GM13977 (cell line): ENCODE measurements at places on chromosomes 3 and 15.

DNA sequence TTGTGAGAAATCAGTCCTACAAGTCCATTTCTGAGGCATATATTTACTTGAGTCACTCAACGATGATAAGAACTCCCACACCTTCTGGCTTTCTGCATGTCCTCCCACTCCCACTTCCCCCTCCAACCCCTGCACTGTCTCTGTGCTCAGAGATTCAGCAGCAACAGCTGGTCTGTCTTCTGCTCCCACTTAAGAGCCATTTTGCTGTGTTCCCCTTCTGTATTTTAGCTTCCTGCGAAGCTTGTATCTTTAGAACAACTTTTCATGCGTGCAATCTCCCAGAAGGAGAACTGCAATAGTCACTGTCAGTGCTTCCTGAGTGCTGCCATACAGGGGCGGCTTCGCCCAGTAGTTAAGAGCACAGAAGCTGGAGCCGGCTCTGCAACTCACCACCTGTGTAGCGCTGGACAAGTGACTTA is 90.0 kb upstream of the SPATA12 start:
- DNase-seq: peak; percentile 38

DNA sequence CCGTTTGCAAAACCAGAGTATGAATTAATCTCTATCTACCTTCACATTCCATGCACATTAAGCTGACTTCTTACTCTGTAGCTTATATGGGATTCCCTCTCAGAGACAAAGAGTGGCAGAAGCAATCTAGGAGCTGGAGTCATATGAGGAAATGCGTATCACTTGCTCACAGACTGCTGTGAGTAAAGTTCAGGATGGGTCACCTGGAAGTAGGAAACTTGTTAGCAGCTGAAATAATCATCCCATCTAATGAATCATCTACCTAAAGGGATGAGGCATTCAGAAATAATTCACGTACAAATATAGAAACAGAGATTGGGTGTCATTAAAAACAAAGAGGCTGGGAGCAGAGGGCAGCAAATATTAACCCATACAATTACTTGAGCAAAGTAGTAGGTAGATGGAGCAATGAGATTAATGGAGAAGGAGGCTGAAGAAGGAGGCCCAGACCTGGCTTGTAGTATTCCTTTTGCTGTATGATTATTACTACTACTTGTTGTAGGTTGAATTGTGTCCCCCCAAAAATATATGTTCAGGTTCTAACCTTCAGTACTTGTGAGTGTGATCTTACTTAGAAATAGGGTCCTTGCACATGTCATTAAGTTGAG is 866.3 kb downstream of the ROBO2 start:
- DNase-seq: no peak

GRCh38 chr3:181581656-181582055 is 130.1 kb upstream of the SOX2 start:
- no peak for DNase-seq

GRCh38 chr3:46516521-46516920 is 18.7 kb downstream of the RTP3 start:
- no peak for DNase-seq

DNA sequence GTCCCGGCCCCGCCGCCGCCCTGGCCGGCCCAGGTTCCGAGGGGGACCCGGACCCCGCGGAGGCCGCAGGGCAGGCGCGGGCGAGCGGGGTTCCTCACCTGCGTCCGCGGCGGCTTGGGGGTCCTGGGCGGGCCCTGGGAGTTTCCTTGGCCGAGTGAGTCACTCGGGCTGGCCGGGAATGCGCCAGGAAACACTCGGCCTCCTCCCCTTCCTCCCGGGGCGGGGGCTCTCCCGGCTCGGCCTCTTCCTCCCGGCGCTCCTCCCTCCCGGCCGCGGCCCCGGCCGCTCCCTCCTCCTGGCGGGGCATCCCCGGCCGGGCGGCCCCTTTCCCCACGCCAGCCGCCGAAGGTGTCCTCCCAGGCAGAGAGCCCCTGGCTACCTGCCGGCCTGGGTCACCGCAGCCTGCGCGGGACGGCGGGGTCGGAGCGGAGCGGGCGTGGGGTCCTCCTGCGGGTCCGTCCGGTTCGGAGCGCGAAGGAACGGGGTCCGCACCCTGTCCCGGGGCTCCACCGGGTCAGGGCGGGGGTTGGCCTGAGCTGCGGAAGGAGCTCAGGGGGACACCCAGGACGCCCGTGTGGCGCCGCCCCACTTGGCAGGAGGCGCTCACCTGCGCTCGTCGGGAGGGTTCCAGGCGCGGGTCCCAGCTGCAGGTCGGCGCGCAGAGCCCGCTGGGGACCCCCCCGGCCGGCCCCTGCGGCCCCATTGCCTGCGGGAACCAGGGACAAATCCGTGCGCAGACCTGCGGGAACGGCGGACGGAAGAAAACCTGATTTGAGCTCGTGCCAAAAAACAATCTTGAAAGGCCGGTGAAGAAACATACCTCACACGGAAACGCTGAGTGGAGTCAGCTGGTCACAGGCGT is at the start of gene CYFIP1:
TSS of gene CYFIP1 (minus strand) at position 180 of the 862 bp plus-strand sequence. CDS start 33,083 bp downstream, outside the sequence.
- peak; percentile 90 for DNase-seq

DNA sequence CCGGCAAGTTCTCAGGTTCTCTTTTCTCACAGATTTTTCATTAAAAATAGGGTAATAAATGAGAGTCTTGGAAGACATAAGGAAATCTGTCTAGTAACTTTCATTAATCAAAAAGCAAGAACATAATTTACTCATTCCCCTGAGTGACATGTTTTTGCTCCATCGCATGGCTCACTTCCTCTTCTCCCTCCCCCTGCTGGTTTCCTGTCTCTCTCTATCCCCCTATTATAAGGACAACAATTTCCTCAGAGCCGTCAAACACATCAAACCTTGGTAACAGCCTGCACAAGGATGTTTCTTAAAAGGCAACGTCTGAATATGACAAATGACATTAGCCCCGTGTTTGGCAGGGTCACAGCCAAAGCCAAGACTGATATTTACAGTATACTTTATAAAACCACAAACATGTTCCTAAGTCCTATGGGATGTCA is 1149.6 kb downstream of the IGSF11 start:
- no peak for DNase-seq

DNA sequence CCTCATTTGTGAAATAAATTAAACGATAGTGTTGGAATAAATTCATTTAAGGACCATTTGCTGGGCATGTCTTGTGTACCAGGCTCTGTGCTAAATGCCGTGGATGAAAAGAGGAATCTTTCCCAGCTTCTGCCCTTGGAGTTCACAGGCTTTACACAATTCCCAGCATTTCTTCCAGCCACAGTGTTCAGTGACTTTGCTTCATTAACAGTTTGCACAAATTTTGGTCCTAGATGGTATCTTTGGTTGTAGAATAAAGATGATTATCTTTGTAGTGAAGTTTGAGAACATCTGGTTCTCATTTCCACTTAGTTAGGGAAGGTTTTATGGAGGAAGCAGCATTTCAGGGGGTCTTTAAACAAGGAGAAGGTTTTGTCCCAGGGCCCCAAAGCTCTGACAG is 100.1 kb downstream of the LRTM1 start:
- no peak for DNase-seq

DNA sequence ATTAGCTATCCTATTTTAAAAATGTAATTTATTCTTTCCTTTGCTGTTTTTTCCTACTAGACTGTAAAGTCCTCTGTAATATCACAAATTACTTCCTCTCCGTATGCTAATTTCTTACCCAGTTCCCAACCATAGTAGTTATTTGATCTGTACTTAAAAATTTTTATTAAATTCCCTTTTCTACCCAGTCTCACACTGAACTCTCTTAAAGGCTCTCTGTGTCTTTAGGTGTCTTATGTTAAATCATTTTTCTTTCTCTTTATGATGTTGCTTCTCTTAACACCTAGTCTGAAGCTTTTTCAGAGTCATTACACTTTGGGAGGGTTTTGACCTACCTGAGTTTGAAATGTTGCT is 378.6 kb downstream of the NSUN3 start:
- no peak for DNase-seq
